ENCODE measurements at places on chromosomes 2 and 18.

DNA sequence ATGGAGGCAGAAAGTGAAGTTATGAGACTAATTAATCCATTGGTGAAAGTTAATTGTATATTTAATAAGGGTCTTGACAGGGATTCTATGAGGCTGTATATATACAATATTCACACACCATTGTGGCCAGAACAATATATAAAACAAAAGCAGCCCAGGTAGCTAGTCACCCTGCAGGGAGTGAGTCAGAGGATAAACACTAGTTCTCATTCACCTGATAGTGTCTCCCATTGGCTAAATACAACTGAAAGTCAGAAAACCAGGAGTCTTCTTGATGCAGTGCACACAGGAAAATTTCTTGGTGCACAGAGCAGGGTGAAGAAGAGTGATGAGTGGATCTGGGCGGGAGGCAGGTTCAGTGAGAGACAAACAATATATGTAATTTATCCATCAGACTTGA is 465.2 kb downstream of the ERBB4 start:
- DNase-seq: no peak

GRCh38 chr2:12300019-12300602 is 416.6 kb upstream of the TRIB2 start:
- peak; percentile 44 for DNase-seq

GRCh38 chr2:143357966-143358365 is 228.7 kb downstream of the ARHGAP15 start:
- DNase-seq: no peak

- no peak for DNase-seq
Measured at GRCh38 chr2:165420231-165420630, 49.3 kb upstream of the CSRNP3 start.

DNA sequence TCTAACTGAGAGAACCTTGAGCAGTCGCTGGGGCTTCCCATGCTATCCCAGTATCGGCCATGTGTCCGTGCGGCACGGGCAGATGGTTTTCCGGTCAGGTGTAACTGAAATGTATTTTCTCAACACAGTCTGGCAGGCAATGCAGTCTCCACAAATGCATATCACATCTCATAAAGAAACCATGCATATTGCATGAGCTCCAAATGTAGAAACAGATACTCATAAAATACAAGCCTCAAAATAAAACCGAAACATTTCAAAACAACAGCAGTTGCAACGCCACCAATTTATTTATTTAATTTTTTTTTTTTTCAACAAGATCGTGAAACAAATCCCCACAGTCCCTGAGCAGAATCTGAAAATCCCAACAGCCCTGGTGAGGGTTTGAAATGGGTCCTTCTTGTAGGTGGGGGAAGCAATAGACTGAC is 299.4 kb downstream of the LPIN1 start:
- no peak for DNase-seq

DNA sequence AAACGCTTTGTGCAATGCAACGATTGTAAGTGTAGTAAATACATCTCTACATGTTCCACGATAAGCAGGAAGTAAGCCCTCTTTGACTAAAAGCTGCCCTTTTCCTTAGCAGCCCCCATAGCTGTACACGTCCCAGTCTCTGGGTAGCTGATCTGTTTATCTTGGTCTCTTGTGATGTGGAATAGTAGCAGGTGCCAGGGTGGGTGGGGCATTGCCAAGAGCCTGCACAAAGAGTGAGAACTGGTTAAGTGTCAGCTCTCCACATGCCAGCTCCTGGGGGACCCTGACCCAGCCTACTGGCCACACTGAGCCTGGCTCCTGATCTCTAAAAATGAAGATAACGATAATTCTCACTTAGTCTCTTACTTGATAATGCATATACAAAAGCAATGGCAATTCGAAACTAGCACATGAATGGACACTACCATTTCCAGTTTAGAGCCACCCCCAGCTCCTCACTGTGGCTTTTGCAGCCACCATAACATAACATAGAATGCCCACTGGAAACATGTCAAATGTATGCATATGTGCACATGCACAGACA is 92.3 kb downstream of the MYT1L start:
- DNase-seq: no peak

GRCh38 chr2:197498235-197498936 is 1.3 kb downstream of the HSPD1 start:
- DNase-seq: peak; percentile 25

- DNase-seq: no peak
Measured at GRCh38 chr2:4931721-4932365, 760.3 kb upstream of the SOX11 start.

DNA sequence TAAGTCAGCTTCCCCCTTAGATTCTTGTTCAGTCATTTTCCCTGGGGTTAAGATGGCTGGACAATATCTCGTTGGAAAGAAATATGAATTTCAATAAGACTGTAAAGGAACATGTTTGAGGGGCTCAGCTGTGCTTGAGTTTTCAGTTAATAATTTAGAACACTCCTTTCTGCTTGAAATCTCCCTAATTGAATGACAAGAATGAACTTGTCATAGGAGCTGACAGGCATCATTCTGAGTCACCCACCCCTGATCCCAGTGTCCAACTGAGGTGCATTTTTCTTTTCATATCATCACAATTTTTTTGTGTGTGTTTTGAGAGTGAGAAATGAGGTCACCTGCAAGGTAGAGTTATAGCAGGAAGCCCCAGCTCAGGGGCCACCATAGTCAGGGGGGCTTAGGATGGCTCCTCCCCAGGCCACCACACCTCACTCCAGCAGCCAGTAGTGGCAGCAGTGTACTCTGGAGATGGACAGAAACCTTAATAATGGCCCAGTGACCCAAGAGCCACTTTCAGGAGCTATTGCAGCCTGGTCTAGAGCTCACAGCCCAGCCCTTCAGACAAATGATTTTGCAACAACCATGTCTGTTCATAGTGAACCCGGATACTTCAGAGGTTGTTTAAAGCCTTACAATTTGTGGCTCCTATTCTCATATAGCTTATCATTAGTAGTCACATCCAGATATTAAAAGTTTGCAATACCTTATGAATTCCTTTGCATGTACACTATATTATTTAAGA is 174.5 kb downstream of the MAIP1 start:
- no peak for DNase-seq

GRCh38 chr2:222212571-222212970 is 86.2 kb downstream of the PAX3 start:
- no peak for DNase-seq

- DNase-seq: no peak
Measured at GRCh38 chr18:32754508-32755263, 18.1 kb downstream of the KLHL14 start.

DNA sequence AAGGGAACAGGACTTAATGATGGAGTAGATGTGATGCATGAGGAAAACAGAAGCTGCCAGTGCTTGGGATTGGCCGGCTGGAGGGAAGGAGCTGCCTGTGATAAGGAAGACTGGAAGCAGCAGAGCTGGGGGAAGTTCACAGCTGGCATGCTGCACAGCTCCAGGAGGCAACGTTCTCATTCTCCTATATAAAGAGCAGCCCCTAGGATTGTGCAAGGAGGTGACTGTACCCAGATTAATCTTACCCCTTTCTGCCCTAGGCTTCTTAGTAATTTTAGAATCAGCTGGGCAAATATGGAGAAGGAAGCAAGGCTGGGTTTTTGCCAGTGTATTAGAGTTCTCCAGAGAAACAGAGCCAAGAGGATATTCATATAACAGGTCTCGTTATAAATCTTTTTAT is 155.8 kb downstream of the ALPK2 start:
- no peak for DNase-seq

DNA sequence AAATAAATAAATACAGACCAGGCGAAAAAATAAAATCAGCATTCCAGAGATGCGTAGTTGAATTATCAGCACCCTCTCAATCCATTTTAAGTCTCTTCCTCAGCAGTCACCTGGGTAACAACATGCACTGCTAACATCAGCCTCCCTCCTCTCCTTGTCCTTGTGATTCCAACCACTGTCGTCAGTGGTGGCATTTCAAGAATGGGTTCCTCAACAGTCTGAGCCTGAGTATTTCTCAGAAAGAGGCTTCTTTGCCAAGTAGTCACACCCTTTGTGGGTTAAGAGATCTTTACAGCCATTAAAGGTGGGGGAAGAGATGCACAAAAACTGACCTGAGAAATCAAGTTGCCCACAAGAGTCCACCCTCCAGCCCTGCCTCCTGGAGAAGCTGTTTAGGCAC is 39.0 kb downstream of the NOL10 start:
- no peak for DNase-seq

DNA sequence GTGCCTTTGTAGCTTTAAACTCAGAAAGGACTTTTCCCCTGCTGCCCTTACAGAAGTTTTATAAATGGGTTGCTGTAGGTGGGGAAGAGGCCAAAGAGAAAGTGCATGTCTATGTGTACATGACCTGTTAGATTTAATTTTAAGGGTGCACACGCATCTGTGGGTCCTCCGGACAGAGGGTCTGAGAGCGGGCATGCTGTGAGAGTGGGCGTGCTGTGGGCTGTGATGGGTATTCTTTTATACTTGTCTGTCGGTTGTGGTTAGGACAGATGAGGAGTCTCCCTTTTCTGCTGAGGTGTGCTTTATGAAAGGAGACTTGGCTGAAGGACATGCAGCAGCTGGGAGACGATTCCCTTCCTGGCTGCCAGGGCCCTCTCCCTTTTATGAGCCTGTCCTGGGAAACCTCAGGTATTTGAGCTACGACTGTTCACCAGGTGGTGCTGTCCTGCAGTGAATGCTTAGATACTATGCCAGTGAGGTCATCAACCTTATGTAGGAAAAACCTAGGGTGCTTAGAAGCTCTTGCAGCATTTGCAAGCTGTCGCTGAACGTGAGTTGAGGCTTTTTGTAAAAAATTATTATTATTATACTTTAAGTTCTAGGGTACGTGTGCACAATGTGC is 67.5 kb downstream of the TANC1 start:
- DNase-seq: peak; percentile 72

DNA sequence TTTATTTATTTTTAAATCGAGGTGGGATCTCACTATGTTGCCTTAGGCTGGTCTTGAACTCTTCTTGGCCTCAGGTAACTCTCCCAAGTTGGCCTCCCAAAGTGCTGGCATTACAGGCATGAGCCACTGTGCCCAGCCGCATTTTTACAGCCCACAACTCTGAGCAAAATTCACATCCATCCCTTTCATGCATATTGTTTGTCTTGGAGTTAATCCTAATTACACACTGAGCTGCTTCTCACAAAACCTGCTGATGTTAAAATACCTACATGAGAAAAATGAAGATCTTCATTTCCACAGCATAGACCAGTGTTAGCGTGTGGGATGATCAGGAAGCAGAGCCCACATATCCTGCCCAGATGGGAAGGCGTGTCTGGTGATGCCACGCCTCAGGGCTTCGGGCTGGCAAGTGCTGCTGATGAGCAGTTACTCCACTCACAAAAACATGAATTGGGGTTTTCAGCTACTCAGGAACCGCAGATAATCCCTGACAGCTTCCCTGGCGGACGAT is 14.6 kb downstream of the ITGB1BP1 start:
- no peak for DNase-seq

DNA sequence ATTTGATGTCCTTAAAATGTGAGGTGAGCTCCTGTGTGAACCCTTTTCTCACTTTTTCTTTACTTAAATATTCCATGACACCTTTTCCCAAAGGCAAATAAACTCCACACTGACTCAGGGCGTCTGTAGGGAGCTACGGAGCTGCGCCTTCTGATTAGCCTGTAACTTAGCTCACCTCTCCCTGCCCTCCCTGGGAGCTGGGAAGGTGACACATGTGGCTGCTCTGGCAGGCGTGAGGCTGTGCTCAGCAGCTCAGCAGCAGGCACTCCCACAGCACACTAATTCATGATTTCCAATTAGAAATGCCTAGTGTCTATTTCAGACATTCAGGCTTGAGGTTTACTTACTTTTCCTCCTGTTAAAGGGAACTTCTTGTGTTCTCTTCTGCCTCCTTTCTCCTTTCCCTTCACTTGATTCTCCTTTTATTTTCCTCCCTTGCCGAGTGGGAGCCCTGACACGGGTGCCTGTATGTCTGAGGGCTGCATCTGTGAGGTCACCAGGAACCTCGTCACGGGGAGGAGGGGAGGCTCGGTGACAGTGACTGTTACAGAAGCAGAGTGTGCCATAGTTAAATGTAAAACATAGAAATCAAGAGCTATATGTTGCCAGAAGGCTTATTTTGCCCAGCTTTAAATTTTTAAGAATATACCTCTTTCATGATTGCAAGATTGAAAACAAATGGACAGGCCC is 437.1 kb downstream of the DCDC2C start:
- DNase-seq: no peak

DNA sequence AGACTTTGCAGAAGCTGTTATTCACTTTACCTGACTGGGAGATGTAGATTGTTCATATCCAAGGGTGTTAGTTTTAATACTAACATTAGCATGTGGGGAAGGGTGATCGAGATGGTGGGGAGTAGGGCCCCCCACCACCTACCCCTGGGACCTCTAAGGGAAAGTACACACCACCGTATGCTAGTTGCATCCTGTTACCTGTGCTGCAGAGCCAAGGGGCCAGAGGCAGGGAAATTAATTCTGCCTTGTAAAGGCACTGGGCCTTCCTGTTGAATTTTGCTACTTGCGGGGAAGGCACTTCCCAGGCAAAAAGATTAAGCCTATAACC is 9.0 kb downstream of the STEAP3 start:
- DNase-seq: no peak

DNA sequence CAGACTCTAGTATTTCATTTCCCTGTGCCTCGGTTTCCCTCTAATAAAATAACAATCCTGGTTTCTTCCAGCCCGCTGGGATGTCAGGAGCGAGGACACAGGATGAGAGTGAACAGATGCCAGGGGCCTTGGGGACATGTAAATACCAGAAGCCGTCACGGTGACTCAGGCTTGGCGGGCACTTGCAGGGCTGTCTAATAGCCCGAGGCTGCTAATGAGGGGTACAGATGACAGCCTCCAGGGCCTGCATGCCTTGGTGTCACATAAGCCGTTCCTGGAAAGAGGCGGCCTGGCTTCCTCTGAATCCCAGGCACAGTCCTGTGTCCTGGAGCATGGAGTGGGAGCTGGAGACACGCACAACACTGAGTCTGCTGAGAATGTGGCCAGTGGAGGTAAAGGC is 28.2 kb downstream of the HS1BP3 start:
- DNase-seq: no peak

GRCh38 chr18:22871809-22872525 is 61.2 kb upstream of the RBBP8 start:
- DNase-seq: peak; percentile 58

DNA sequence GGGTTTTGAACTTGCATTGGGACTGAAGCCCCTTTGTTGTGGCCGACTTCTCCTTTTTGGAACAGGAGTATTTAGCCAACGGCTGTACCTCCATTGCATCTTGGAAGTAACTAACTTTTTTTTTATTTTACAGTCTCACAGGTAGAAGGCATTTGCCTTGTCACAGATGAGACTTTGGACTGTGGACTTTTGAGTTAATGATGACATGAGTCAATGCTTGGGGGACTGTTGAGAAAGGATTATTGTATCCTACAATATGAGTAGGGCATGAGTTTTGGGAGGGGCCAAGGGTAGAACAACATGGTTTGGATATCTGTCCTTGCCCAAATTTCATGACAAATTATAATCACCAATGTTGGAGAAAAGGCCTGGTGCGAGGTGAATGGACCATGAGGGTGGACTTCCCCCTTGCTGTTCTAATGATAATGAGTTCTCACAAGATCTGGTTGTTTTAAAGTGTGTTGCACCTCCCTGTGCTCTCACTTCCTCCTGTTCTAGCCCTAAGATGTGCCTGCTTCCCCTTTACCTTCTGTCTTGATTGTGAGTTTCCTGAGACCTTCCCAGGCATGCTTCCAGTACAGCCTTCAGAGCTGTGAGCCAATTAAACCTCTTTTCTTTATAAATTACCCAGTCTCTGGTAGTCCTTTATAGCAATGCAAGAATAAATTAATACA is 1269.4 kb upstream of the CHAC2 start:
- no peak for DNase-seq

- no peak for DNase-seq
Measured at GRCh38 chr18:49859021-49859359, 45.7 kb upstream of the ACAA2 start.

- no peak for DNase-seq
Measured at GRCh38 chr18:22710673-22711191, 222.4 kb upstream of the RBBP8 start.

Data from fibroblast of upper back skin (primary cell).